Activated T-cell treated with anti-CD3 and anti-CD28 coated beads, Interleukin-2, amount 50 U/mL, for 1 hour (primary cell): ENCODE measurements at places on chromosomes 6 and 20.

DNA sequence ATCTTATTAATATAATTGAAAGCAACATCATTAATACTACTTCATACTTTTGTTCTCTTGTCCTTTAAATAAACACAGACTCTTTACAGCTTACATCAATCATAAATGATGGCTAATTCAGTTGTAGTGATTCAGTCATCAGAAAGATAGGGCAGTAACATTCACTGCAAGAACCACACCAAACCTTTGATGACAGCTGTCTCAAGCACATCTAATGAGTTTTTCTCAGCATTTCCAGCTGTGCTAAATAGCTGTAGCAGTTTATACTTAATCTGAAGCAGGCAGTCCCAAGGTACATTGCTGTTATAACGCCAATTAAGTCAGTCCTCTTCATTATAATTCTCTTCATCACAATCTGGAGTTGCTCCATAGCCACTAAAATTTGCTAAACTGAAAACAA, 45.7 kb downstream of the PREP start:
- no peak for DNase-seq

DNA sequence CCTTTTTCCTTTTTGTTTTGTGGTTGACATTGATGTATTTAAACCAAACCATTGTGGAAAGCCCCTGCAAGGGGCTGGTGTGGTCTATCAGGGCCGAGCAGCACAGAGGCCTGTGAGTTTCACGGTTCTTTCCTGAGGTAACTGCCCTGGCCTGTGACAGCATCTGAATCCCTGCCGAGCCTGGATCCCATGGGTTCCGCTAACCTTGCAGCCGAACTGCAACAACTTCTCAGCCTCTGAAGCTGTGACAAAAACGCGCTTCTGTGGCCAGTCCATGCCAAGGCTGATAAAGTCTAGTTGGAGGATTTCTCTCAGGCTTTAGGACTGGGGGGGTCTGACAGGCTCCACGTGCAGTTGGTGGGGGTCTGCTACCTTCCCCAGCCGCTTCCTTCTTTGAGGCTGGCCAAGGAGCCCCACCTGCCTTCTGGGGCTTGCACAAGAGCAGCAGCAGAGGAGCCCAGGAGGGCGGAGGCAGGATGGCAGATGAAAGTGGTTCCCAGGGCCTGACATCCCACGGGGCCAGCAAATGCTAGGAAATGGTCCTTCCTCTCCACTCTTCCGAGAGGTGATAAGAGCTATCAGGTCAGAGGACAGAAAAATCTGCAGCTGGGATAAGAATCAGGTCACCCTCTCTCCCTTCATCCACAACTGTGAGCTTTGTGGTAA, 150.9 kb downstream of the PREX1 start:
- no peak for DNase-seq

DNA sequence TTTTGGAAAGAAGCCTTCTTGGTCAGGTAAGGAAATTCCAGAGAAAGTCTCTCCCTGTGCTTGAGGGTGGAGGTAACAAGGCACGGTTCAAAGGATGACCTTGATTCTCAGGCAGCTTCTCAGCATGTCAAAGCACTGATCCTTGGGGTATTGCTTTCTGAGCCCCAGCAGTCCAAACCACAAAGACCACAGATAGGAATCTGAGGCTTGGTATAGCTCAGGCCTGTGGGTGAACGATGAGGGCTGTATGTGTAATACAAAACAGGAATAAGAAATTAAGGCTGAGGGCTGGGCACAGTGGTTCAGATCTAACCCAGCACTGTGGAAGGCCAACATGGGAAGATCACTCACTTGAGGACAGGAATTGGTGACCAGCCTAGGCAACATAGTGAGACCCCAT, 70.2 kb upstream of the SLC22A1 start:
- no peak for DNase-seq

DNA sequence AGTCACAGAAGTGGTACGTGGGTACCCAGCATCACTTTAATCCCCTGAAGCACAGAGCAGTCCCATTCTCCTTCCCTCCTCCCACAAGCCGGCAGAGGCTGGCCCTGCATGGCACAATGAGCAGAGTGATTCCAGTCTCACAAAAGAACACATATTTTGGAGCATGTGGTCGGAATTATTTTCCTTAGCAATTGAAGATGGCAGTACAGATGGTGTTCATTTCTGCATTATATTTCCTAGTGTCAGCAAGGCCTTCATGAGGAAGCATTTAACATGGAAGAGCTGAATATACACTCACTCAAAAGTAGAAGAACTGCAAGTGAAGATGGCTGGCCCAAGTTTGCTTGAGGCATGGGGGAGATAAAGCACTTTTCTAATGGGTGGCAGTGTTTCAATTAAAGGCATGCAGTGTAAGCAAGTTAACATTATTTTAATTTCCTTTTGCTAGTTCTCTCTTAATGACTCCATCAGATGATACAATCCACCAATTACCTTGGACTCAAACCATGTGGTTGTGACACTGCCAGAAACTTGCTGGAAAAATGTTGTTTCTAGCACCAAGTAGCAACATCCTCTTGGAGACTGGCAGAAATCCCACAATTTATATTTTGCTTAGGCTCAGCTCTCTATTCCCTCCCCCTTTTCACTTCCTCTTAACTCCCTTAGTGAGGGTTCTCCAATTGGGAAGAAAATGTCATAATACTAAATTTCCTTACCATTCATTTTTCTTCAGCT, 74.4 kb downstream of the ARHGAP18 start:
- DNase-seq = no peak

GRCh38 chr6:68778356-68779020, 143.4 kb downstream of the ADGRB3 start:
- no peak for DNase-seq

DNA sequence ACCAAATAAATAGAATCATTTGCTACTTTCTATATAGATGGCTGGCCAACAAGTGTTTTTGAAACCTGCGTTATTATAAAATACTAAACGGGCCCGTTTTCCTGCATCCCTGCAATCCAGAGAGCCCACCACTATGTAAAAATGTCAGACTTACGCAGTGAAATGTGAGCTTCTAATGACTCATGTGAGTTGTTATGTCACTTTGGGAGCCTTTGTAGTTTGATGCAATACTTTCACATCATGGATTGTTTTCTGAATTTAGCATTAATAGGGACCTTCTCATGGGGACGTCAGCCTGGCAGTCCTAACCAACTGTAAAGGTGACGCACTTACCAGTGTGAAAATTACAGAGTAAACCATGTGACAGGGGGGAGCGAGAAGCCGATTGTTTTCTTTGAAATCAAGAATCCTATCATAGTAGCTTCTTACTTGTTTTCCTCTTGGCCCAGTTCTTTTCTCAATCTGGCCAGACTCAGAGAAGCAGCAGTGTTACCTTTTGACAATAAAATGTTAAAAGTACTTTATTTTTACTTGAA, 75.3 kb downstream of the SSR1 start:
- DNase-seq = no peak

- DNase-seq = no peak
Measured at GRCh38 chr6:105192707-105193465, 13.1 kb upstream of the POPDC3 start.

- no peak for DNase-seq
Measured at GRCh38 chr20:15675813-15676484, 897.3 kb downstream of the KIF16B start.

GRCh38 chr6:81126150-81126549, 626.3 kb downstream of the TENT5A start:
- DNase-seq = no peak

DNA sequence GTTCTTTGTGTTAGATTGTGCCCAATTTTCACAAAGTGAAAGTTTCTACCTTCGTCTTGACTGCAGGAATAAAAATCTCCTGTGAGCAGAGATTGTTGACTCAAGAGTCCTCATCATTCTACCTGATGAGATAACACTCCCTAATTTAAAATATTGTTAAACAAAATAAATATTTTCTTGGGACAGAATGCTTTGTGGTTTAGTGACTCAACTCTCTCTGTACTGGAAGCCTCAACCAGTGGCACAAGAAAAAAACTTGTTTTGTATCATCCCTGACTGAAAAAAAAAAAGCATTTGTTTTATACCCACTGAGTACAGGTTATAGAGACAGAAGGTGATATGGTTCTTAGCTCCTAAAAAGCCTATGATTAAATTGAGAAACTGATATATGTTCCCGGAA, 78.9 kb downstream of the CRYBG1 start:
- no peak for DNase-seq

- DNase-seq = no peak
Measured at GRCh38 chr6:70423189-70424134, 10.2 kb downstream of the FAM135A start.

DNA sequence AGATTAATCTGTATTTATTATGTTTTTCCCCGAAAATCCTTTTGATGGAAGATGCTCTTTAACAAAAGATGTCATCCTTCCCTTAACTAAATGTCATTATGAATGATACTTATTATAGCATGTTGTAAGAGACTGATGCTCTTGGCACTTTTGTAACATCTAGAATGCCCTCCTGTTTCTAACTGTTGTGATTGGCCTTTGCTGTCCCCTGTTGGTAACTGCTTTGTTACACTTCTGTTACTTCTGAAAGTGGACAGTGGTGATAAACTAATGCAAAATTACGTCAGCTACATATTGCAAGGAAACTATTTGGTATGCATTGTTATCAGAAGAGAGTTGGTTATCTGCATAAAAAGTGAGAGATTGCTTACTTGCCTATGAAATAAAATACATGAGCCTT, 5.8 kb downstream of the TTK start:
- DNase-seq = no peak

DNA sequence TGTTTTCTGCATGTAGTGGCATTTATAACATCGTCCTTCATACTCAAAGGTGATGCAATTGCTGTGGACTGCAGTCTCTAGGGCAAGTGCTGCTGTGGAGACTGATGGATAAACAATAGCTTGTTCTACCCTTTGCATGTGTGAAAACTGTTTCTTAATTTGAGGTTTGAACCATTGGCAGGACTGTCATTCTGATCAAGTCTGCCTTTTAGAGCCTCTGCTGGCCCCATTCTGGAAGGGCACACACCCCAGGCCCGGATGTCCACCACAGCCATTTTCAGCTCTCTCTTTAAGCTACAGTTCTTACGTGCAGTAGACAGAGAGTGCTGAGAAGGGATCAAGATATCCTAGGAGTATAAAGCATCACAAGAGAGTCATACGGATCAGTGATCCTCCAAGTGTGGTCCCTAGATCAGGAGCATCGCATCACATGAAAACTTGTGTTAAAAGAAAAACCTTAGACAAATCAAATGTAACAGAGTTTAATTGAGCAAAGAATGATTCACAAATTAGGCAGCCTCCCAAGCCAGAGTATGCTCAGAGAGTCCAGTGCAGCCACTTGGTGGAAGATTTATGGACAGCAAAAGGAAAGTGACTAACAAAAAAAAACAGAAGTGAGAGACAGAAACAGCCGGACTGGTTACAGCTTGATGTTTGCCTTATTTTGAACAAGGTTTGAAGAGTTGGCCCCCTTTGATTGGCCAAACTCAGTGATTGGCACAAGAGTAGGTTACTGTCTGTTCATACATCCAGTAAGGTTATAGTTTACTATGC, 52.0 kb downstream of the FRK start:
- no peak for DNase-seq

DNA sequence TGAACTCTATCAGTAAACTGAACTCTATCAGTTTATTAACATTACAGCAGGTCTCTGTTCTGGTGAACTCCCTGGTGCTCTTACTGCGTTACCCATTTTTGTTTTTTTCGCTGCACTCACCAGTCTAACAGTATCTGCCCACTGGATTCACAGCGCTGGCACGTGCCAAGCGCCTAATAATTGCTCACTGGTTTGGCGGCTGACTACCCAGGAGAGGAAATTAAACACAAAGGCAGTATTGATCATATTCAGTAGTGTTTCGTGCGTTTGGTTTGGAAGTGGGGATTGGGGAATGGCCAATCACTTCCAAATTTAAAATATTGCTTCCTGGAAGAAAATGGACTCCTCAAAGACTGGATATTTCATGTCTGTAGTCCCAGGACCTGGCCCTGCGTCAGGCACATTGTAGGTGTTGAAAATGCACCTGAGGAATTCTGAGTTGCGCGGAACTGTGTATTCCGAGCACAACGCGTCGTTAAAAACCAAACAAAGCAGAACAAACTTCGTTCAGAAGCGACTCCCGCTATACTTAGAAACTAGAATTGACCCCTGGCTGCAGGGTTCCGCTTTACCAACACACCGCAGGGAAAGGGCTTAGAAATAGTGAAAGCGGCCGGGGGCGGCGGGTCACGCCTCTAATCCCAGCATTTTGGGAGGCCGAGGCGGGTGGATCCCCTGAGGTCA, 1.1 kb upstream of the RPS12 start:
- peak; percentile 51 for DNase-seq

DNA sequence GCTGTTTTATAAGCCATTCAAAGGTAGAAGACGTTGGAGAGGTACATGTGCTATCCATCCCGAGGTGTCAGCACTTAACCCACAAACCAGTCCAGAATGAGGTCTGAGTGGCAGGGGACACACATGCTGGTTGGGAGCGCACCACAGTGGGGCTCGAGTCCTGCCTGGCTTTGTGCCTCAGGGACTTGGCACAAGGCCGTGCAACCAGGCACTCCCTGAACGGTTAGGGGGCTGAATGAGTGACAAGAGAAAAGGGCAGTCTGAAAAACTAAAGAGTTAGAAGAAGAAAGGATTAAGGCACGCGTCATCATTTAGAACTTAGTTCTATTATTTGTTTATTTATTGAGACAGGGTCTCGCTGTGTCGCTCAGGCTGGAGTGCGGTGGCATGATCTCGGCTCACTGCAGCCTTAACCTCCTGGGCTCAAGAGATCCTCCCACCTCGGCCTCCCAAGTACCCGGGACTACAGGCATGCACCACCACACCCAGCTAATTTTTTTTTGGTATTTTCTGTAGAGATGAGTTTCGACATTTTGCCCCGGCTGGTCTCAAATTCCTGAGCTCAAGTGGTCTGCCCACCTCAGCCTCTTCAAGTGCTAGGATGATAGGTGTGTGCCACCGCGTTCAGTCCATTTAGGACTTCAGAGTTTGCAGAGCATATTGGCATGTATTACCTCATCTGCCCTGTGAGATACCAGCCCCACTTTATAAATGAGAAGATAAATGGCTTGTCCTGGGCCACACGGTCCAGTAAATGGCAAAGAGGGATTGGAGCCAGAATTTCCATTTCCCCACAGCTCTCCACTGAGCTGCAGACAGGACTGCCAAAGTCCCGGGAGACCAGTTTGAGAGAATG, 47.4 kb upstream of the IRF4 start:
- no peak for DNase-seq

GRCh38 chr6:9620263-9620662, 794.6 kb downstream of the TFAP2A start:
- no peak for DNase-seq
